Prostate gland (tissue), 2 donors: ENCODE measurements at places on chromosomes 1 and 21. TPM values are rescaled to one million over a fixed set of nuclear protein-coding genes. Genes with fewer than 3 reads are reported as not detected.

RAB7B gene
- total RNA-seq = 16.1 TPM

OR2T10 gene
- not detected for total RNA-seq

MFN2 gene
- 92.4 TPM for total RNA-seq

ZNF326 gene
- total RNA-seq = 10.6 TPM

CELA2B gene
- 1.1 TPM for total RNA-seq

GUCA2B gene
- not detected for total RNA-seq

DPT gene
- 4.7 TPM for total RNA-seq

SLC16A4 gene
- 9.0 TPM for total RNA-seq

CRYAA gene
- not detected for total RNA-seq

RNF115 gene
- total RNA-seq = 21.4 TPM

DEGS1 gene
- total RNA-seq = 78.8 TPM

PDIK1L gene
- 10.5 TPM for total RNA-seq

CLIC6 gene
- 3.4 TPM for total RNA-seq

PIK3R3 gene
- total RNA-seq = 9.1 TPM

WNT3A gene
- 2.4 TPM for total RNA-seq
